Cortex of kidney (tissue), 1 donor: ENCODE measurements at places on chromosomes 4 and X.

DNA sequence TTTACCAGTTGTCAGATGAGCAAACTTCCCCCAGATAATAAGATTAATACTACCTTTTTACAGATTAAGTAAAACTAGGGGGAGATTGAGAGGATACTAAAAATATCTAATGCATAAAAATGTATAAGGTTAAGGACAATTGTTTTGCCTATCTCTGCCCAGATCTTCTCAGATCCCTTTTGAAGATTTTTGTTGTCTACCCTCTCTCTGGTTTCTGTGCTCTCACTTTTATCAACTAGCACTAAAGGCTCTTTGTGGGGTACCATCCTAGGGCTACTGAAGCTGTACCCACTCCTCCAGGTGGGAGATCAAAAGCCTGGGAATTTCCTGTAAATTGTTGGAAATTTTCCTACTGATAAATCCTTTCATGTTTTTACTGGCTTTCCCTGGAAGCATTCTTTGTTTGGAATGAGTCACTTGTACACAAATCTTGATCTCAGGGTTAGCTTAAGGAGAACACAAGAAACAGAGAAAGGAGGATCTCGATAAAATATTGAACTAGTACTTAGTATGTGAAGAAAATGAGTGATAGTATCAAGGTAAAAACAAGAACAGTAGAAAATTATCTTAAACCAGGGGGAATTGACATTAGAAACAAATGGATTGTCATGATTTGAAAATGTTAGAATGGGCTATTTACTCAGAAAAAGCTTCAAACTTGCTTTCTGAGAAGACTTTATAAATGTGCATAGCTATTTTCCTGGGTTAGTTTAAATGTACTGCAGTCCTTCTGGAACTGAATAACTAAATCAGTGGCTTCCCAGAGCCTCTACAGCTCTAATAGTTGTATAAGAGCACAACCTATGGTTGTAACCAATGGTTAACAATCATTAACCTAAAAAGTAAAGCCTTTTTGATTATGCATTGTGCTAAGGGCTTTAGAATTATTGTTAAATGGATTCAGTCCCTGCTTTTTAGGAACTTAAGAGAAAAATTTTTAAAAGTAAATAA lies 679.9 kb upstream of the MAGEB2 start:
- no peak for DNase-seq

DNA sequence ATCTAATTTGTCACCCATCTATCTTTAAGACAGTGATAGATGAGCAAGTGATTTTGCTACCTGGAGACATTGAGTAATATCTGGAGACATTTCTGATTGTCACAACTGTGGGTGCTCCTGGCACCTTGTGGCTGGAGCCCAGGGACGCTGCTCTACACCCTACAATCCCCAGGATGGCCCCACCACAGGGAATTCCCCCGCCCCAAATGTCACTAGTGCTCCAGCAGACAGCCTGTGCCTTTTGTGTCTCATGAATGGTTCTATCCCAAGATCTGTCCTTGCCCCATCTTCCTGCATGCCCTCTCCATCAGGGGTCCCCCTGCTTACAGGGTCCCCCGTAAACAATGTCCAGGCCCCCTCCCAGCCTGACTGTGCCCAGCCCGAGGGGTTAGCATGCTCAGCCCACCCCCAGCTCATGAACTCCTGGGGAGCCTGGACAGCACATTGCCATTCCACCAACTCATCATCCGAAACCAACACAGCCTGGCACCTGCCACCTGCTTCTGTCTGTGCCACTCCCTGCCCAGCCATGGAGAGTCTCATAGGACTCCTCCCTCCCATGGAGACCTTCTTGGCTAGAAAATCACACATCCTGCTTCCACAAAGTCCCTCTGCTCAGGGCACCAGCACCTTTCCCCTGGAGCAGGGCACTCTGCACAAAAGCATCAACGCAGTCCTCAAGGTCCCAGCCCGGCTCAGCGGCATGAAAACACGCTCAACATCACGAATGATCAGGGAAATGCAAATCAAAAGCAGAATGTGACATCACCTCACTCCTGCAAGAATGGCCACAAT lies 5.7 kb downstream of the P2RY8 start:
- no peak for DNase-seq

GRCh38 chr4:85610450-85610849 lies 135.5 kb downstream of the ARHGAP24 start:
- no peak for DNase-seq

GRCh38 chr4:168197926-168198325 lies 105.6 kb downstream of the ANXA10 start:
- no peak for DNase-seq

GRCh38 chrX:124395145-124395880 lies 49.0 kb downstream of the SH2D1A start:
- DNase-seq = no peak

- DNase-seq = no peak
These were observed 151.4 kb upstream of the STX18 start for GRCh38 chr4:4693258-4693657.

DNA sequence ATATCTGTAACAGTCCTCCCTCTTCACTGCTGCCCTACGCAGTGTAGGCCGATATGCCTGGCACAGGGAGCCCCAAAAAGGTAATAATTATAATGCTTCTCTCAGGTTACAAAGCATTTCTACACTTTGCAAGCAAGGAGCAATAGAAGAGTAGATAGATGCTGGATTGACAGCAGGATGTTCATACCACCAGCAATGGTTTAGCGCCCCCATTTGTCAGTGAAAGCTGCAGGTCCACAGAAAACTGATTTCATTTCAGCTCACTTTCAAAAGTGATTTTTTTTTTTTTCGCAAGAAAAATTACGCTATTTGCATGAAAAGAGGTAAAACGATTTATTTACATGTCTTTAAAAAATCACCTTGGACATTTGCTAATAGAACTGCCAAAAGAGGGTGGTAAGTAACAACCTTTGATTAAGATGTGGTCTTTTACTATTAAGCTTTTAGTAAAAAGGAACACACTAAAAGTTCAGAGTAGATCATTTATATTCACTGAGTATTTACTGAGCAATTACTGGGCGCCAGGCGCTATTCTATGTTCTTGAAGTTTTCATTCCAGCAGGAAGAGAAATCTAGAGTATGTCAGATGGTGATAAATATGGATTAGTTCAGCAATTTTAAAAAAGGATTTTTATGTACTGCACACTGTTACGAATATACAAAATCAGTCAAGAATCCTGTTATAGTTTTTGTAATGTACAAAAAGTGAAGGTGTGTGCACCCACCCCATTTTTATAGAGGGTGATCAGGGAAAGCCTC lies 34.4 kb downstream of the HPF1 start:
- no peak for DNase-seq

- DNase-seq = no peak
These were observed 31.5 kb downstream of the PRPS1 start for GRCh38 chrX:107659768-107660167.

DNA sequence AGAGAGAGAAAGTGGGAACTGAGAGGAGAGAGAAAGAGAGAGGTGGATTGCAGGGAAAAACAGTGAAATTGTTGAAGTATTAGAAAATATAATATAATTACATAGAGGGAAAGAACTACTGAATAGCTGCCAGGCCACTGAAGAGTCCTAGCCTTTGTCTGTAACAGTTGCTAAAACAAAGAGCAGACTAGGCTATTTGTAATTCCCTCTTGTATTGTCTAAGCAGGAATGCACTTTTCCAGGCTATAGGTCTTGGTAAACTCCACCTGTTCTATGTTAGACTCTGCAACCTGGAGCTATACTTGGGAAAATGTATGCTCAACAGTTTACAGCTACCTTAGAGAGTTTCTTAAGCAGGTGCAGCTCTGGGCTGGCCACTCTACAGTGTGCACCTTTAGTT lies 1063.3 kb downstream of the ADGRL3 start:
- no peak for DNase-seq

DNA sequence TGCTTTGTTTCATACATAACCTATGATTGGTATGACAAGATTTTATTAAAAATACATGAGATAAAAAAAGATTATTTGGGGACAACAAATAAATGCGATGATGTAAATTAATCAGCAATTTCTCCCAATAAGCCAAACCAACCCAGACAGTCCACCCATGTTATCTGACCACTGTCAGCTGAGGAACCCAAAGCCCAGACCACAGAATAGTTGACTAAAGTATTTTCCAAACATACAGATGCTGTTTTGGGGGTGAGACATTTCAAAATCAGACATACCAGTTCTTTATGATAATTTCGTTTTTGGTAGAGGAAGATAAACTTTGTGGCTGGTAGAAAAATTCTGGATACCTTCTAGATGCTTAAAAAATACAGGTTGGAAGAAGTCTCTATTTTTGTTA lies 650.8 kb upstream of the FAM241A start:
- no peak for DNase-seq

- DNase-seq = no peak
These were observed 217.5 kb downstream of the ADAMTS3 start for GRCh38 chr4:72351521-72351920.

DNA sequence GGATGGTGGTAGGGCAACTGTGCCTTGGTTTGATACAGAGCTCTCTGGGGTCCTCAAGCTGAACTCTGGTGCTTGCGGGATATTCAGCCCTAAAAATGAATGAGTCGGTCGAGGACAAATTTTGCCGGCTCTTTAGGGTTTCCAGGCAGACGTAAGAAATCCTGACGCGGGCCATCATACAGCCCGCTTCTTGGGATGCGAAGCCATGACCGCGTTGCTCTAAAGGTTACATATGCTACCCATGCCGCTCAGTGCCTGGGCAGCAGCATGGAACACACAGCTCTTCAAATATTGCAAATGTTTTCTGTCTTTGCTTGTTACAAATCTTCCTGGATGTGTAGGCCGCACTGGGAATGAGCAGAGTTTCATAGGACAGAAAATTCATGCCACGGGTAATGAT lies 55.6 kb downstream of the NBDY start:
- no peak for DNase-seq

- DNase-seq = no peak
These were observed 139.6 kb downstream of the AMMECR1 start for GRCh38 chrX:110178179-110178865.

- DNase-seq = no peak
These were observed 70.9 kb upstream of the APOOL start for GRCh38 chrX:84932814-84933213.

DNA sequence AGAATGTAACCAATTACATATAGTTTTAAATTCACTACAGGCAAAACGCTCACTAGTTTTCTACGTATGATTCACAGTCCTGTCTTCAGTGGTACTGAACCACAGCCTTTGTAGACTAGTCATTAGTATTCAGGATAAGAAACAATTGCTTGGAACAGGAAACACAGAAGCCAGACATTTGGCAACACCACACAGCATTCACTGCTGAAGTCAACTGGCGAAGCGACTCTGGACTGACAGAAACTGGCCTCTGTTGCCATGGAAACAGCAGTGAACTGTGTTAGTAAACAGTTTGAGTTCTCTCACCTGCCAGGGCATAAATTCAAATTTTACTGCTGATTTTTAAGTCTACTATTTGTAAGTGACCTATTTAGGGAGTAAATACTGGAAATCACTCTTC lies 57.6 kb downstream of the MAPK10 start:
- no peak for DNase-seq

GRCh38 chr4:187010052-187010451 lies 286.4 kb upstream of the FAT1 start:
- DNase-seq = no peak

- no peak for DNase-seq
These were observed 7.6 kb upstream of the XPNPEP2 start for GRCh38 chrX:129731228-129731627.

- no peak for DNase-seq
These were observed 2.8 kb upstream of the RUFY3 start for GRCh38 chr4:70718811-70719604.

GRCh38 chrX:133958997-133959688 lies 26.3 kb downstream of the GPC3 start:
- DNase-seq = no peak

- DNase-seq = no peak
These were observed 1144.1 kb upstream of the IGFBP7 start for GRCh38 chr4:58254291-58254690.

- DNase-seq = no peak
These were observed 7.5 kb upstream of the CXCL6 start for GRCh38 chr4:73828956-73829355.

GRCh38 chr4:52640808-52641565 lies 18.1 kb downstream of the USP46 start:
- DNase-seq = no peak

- no peak for DNase-seq
These were observed 873.4 kb upstream of the LCORL start for GRCh38 chr4:18894928-18895327.

- no peak for DNase-seq
These were observed 19.1 kb upstream of the MUC7 start for GRCh38 chr4:70452946-70453345.

DNA sequence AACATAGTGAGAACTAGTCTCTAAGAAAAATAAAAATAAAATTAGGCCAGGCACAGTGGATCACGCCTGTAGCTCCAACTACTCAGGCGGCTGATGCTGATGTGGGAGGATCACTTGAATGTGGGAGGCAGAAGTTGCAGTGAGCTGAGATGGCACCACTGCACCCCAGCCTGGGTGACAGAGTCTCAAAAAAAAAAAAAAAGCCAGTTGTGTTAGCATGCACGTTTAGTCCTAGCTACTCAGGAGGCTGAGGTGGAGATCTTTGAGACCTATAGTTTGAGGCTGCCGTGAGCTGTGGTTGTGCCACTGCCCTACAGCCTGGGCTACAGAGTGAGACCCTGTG lies 2.5 kb downstream of the DCK start:
- DNase-seq = no peak

DNA sequence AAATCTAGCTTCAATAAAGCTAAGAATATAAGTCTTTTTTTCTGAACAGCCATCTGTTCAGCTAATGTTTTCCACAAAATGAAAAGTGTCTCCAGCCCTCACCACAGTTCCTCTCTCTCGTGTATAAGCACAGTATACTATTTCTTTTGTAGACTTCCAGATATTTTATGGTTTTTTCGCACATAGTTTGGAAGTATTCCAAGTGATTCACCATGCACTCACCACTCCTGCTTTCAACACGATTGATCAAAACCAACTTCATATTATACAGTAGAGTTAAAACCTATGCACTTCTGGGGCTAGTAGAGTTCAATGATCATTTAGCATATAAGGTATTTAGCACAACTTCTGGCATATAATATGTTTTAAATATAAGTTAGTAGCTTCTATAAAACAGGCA lies 105.8 kb upstream of the DCAF12L1 start:
- DNase-seq = no peak

- no peak for DNase-seq
These were observed 9.7 kb downstream of the EFNB1 start for GRCh38 chrX:68838571-68838910.

- no peak for DNase-seq
These were observed 609.8 kb downstream of the BCOR start for GRCh38 chrX:39487969-39488330.

GRCh38 chr4:18630218-18631110 lies 608.9 kb upstream of the LCORL start:
- DNase-seq = no peak

DNA sequence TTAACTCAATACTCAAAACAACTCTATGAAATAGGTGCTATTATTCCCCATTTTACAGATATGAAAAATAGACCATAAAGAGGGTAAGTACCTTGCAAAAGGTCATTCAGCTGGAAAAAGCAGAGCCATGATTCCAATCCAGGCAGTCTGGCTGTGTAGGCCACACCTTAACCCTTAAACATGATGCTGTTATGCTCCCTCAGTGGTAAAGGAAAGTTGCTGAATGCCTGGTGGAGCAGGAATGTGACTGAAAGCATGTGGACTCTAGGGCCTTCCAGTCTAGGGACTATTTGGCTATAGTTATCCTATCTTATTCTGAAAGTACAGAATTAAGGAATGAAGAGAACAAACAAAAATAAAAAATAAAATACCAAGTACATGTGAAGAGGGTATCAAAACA lies 19.6 kb downstream of the RP2 start:
- no peak for DNase-seq
